ENCODE measurements at places on chromosomes 5 and 9. TPM values are rescaled to one million over a fixed set of nuclear protein-coding genes. Genes with fewer than 3 reads are reported as not detected.

Gene IL17B
- not detected for total RNA-seq

DNA sequence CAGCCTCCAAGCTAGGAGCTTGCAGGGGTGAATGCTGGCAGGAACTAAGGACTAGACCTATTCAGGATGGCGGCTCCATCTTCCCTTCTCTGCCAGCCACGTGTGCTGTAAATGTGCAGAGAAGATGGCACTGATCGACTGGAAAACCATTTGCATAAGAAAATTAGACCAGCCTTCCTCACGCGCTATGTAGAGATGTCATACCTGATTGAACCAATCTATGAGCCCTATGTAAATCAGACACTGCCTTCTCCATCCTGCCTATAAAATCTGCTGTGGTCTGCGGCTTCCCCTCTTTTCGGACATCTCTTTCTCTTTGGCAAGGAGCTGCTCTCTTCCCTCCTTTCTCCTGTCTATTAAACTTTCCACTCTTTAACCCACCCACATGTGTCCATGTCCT, 91.6 kb downstream of the NPR3 start:
- H3K4me3 ChIP-seq = no peak overlapping the region
- H3K27ac ChIP-seq = no peak overlapping the region
- DNase-seq = no peak
- H3K27me3 ChIP-seq = no peaks in the 10 kb centered on the region
- no peaks in the 10 kb centered on the region for H3K36me3 ChIP-seq
- no peaks in the 10 kb centered on the region for H3K4me1 ChIP-seq

DNA sequence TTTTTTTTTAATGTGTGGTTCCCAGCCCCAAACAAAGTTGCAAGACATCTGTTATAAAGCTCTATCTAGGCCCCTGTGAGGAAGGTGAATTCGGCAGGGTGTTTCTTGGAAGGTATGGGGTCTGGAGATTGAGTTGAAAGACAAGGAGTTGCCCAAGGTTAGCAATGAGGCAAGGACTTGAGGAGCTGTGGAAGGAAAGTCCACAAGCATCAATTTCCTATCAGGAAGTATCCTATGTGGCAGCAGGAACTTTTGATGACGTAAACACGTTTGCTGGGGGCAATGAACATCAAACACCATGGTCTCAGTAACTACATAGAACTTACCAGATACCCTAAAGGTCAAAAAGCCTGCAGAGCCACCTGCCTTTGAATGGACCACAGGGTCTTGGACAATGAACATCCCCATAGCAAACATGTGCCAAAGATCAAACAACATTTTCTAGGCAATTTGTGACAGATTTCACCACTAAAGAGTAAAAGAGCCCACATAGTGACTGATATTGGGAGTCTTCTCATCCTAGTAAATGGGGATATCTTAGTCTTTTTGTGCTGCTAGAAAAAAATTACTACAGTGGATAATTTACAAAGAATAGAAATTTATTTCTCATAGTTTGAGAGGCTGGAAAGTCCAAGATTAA, 145.1 kb downstream of the GCNT1 start:
- H3K27me3 ChIP-seq = no peaks in the 10 kb centered on the region
- H3K4me1 ChIP-seq = no peaks in the 10 kb centered on the region
- no peak for DNase-seq
- no peak overlapping the region for H3K4me3 ChIP-seq
- no peaks in the 10 kb centered on the region for H3K36me3 ChIP-seq

Gene IRX1
- not detected for total RNA-seq

DNA sequence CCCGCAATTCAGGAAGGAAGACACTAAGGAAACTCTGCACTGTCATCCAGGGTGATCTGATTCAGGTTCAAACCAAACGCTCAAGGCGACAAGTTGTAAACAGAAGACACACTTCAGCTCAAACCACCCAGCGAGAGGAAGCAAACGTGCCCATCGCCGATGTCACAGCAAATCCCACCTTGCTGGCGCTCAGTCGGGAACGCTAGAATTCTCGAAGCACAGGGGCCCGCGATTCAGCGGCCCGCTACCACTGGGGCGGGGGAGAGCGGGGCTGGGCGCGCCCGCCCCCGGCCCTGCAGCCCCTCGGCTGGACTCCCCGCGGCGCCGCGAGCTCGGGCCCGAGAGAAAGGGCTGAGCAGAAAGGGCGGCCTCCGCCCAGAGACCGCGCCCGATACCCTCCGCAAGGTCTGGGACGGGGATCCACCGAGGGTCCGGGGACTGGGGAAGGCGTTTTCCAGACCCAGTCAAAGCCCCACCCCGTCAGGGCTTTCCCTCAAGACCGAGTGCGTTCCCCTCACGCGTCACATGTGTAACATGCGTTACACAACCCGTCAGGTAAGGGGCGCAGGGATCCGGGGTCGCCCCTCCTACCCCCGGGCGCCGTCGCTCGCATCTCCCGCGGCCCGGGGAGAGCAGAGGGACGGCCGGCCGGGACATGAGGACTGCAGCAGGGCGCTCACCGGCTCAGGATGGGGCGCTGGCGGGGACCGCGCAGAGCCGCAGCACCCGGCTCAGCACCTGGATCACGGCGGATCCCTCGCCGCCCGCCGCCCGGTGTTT, 469 bp downstream of the AGTPBP1 start:
- DNase-seq = no peak
- peak overlapping the region; percentile 58 for H3K27ac ChIP-seq
- H3K36me3 ChIP-seq = no peaks in the 10 kb centered on the region
- H3K27me3 ChIP-seq = no peaks in the 10 kb centered on the region
- peaks cover 12% of the 10 kb centered on the region for H3K4me1 ChIP-seq

DNA sequence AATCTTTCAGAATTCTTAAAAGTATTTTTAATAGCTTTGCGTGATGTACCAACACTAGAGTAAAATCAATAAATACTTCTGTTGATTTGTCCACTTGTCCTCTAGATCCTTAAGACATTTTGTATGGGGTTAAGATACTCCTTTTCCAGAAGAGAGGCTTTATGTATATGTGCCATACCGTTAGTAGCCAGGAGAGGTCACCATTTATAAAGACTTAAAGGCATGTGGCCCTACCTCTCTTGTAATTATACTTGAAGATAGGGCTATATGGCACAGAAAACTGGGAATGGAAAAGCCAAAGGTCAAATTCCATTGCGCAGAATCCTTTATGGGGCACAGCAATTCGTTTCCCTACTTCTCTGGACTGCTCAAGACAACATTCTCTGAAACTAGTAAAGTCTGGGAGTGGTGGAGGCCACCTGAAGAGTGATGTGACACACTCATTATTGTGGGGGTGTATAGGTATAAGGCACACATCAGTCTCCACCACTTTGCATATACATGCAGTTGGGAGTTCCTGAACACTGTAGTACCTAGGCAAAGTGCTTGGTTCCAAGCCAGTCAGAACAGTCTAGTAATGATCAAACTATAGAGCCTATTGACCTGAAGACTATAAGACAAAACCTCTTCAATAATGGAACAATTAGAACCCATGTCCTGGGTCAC, 140.1 kb upstream of the FBXL17 start:
- no peaks in the 10 kb centered on the region for H3K36me3 ChIP-seq
- no peak overlapping the region for H3K27ac ChIP-seq
- H3K4me1 ChIP-seq = no peaks in the 10 kb centered on the region
- DNase-seq = peak; percentile 45
- no peak overlapping the region for H3K4me3 ChIP-seq

- H3K36me3 ChIP-seq = no peaks in the 10 kb centered on the region
- H3K27ac ChIP-seq = peak overlapping the region; percentile 84
- H3K4me3 ChIP-seq = no peak overlapping the region
- no peaks in the 10 kb centered on the region for H3K27me3 ChIP-seq
- DNase-seq = peak; percentile 80
These were observed 7.3 kb upstream of the GRHPR start for GRCh38 chr9:37415011-37415719.

- no peaks in the 10 kb centered on the region for H3K4me1 ChIP-seq
- no peak overlapping the region for H3K4me3 ChIP-seq
- DNase-seq = no peak
- no peaks in the 10 kb centered on the region for H3K27me3 ChIP-seq
- H3K36me3 ChIP-seq = no peaks in the 10 kb centered on the region
These were observed 247.4 kb downstream of the SMARCA2 start for GRCh38 chr9:2262386-2263071.

- no peak overlapping the region for H3K4me3 ChIP-seq
- no peak overlapping the region for H3K27ac ChIP-seq
- H3K4me1 ChIP-seq = peaks cover 17% of the 10 kb centered on the region
- H3K27me3 ChIP-seq = no peaks in the 10 kb centered on the region
These were observed 19.7 kb downstream of the WWC1 start for GRCh38 chr5:168311061-168311566.

Data from Panc1 (cell line).